ENCODE measurements at places on chromosomes 6 and 20. TPM values are rescaled to one million over a fixed set of nuclear protein-coding genes. Genes with fewer than 3 reads are reported as not detected.
A peak's percentile ranks its signal among the peaks of the same experiment; 100 is the strongest.

Gene KIAA1755
- polyA plus RNA-seq: 3.6 TPM

DNA sequence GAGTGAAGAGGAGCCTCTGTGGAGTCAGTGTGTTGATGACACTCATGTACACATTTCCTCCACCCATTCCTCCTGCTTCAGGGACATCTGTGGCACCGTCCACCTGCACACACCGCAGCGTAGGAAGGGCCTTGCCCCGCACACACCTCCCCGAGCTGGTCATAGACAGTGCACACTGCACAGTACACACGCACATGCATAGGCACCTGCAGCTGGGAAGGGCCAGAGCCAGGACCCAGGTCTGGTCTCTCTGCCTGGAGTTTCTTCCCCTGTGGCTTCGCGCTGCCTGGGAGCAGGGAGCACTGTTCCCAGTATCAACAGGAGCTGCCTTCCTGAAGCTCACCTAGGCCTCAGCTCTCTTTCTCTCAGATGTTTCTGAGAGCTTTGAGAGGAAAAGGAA, 340.5 kb downstream of the TAF4 start:
- no peak for DNase-seq

- DNase-seq: no peak
Measured at GRCh38 chr6:127182501-127182900, 64.0 kb downstream of the RSPO3 start.

GRCh38 chr6:119830494-119831295, 481.1 kb upstream of the MAN1A1 start:
- DNase-seq: peak; percentile 11

Gene HLA-DRB5
- polyA plus RNA-seq: 3.6 TPM

DNA sequence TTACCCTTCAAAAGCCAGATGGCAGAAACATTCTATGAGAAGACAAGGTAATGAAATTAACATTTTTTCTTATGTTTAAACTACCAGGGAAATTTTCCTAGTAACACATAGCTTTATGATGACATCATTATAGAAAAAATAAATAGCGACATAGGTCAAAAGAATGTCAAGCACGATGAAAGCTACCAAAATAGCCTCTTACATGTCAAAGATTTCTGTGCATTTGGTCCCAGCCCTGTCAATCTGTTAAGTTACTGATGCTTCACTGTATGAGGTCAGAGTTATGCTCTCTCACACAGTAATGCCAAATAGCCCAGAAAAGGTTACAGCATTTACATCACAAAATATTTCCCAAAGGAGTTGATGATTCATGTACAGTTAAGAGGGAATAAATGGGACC, 199.8 kb upstream of the DEFB112 start:
- peak; percentile 12 for DNase-seq

GRCh38 chr6:99619409-99619762, 12.8 kb downstream of the PRDM13 start:
- DNase-seq: no peak

DNA sequence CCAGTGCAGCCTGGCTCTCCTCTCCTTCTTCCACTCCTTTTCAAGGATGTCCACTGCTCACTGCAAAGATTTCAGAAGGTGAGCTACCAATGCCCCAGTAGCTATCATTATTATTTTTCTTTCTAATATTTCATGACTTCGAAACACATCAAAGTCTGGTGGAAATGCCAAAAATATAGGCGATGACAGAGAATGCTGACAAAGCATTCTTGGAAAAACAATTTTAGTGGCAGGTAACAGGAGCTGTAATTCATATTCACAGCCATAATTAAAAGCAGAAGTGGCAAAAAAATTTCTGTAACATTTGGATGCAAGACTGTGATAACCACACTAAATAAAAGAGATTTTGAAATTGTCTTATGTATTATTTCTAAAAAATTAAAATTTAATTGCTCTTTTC, 133.6 kb downstream of the RALGAPA2 start:
- no peak for DNase-seq

GRCh38 chr20:10263385-10264165, 44.9 kb downstream of the SNAP25 start:
- DNase-seq: no peak

- no peak for DNase-seq
Measured at GRCh38 chr6:25027221-25027916, 91.6 kb upstream of the RIPOR2 start.

DNA sequence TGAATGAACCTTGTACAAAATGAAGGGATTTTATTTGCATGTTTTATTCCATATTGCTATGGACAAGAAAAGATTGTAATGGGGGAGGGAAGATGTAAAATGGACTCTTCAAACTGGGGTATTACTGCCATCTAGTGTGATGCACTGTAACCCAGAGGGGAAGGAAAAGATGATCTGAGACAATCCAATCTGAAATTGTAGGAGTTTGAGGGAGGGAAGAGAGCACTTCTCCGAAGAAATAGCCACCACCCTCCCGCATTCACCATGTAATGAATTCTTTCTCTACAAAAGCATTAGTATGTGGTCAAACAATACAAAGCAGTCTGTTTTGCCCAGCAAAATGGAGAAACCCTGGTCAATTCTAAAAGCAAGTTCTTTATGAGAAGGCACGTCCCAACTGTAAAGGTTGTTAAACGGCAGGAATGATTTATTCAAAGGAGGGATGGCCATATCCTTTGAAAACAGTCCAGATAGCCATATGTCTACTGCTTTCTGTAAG, 679.5 kb upstream of the NRSN1 start:
- DNase-seq: no peak

DNA sequence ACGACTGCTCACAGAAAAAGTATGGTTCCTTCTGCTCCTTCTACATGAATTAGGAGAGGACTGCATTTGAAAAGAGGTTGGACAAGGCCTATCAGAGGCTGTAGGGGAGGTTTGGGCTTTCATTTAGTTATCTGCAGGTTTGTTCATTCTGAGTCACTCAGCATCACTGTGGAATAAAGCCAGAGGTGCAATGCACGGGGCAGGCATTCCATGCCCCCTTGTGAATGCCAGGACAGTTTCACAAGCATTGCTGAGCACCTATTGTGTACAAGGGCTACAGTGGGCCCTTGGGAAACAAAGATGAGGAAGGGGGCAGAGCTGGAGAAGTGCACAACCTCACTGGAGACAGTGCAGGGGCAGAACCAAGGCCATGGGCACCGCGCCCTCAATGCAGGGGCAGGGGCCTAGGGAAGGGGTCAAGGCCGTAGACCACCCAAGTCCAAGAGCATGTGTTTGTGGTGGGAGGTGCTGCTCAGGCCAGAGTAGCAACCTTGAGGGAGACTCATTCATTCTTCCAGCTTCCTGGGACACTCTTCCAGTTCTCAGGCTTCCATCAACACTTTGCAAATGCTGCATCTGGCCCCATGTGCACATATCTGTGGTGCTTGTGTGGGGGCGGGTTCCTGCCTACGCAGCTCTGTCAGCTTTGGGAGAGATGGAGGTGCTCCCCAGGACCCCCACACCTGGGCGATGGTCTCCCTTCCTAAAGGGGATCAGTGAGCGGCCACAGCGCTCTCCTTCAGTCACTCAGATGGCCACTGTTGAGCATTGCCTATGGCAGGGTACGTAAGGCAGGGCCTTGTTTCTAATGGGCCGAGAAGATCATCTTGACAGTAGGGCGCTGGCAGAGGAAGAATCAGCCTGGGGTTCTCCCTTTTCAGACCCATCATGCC, 204.5 kb downstream of the SYNDIG1 start:
- DNase-seq: no peak

Gene TUBB1
- not detected for polyA plus RNA-seq

GRCh38 chr20:51092338-51092737, 69.4 kb upstream of the KCNG1 start:
- DNase-seq: no peak

- DNase-seq: no peak
Measured at GRCh38 chr6:71533939-71534379, 245.3 kb downstream of the OGFRL1 start.

GRCh38 chr6:117276778-117277316, 11.5 kb downstream of the VGLL2 start:
- DNase-seq: no peak

- DNase-seq: no peak
Measured at GRCh38 chr20:35849706-35850105, 77.9 kb downstream of the PHF20 start.

Gene HLA-DQB1
- polyA plus RNA-seq: 31.8 TPM

GRCh38 chr20:16974855-16975162, 226.7 kb downstream of the OTOR start:
- no peak for DNase-seq

GRCh38 chr6:132948889-132949288, 134.5 kb downstream of the RPS12 start:
- DNase-seq: no peak

Gene ADGRG6
- polyA plus RNA-seq: 4.6 TPM

Gene COL9A3
- 2.4 TPM for polyA plus RNA-seq

GRCh38 chr6:136897071-136897470, 25.0 kb upstream of the SLC35D3 start:
- DNase-seq: no peak

GRCh38 chr20:47319517-47320252, 36.8 kb downstream of the ZMYND8 start:
- peak; percentile 96 for DNase-seq

Gene CTAGE9
- not detected for polyA plus RNA-seq

DNA sequence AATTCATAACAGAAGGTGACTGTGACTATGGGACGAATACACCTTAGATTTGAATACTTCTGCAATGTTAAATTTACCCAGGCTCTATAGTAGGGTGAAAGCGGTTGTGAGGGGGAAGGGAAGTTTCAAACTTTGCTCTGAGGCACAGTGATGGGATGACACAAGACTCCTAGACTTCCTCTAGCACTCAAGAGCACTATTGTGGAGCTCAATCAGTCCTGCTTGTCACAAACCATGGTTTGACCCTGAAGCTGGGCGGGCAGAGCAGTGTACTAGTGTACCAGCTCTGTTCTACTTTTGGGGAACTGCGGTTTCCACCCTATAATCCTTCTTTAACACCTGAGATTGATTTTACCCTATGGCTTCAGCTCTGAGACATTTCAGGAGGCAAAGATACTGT, 17.1 kb downstream of the TRIM27 start:
- DNase-seq: no peak

DNA sequence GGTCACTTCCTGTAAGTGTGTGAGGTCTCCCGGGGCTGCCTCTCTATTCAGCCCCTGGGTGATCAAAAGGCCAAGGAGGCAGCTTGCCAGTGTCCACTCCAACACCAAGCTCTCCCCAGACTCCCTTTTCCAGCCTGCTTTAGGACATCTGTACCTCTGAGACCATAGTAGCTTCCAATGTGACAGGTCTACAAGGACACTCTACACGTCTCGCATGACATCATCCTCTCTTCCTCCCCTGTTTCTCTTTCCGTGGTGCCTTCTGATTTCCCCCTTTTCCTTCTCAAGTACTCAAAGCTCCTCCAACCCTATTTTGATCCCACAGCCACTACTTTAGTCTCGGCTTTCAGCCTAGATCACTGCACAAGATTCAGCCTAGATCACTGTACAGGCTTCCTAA, 26.4 kb downstream of the HLA-F start:
- no peak for DNase-seq

Gene MRAP2
- polyA plus RNA-seq: 2.6 TPM

GRCh38 chr6:63571361-63572043, 778 bp upstream of the LOC128125822 start:
- DNase-seq: peak; percentile 84

DNA sequence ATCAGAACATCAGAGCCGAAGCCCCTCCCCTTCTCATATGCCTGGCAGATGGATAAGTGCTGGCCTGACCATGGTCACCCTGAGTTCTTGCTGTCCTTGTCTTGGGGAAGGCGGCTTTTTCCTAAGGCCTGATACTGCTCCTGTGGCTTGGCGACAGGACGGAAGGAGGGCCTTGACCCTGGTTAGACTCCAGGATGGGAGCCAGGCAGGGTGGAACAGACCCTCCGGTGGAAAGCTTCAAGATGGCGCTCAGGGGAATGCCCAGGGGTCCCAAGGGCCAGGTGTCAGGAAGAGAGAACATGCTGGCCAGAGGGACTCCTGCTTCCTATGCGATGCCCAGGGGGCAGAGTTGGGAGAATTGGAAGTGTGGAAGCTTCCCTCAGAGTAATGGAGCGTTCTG, 29.6 kb downstream of the ADA start:
- DNase-seq: no peak

Gene STMND1
- polyA plus RNA-seq: not detected

DNA sequence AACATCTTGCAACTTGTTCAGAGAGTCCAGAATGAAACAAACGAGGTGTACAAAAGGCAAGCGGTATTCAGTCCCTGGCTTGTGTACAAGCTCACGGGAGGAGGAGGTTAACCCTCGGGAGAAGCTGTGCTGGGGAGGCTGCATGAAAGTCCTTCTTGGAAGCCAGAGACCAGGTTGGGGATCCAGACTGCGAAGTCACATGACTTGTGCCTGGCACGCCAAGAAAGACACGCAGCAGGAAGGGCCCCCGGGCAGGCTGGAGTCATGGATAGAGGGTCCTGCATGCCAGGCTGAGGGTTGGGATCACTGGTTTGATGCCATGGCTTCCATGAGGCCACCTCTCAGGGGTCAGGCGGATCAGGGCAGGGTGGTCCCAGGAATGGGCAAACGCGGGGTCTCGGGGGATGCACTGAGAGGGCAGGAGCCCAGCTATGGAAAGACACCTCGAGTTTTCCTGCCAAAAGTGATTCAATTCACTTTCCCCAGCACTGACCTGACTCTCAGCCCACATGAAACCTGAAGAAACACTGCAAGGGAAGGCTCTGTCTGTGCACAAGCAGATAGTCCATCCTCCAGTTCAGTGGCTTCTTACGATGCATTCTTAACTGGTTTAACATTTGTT, 79.4 kb downstream of the DLL1 start:
- no peak for DNase-seq

DNA sequence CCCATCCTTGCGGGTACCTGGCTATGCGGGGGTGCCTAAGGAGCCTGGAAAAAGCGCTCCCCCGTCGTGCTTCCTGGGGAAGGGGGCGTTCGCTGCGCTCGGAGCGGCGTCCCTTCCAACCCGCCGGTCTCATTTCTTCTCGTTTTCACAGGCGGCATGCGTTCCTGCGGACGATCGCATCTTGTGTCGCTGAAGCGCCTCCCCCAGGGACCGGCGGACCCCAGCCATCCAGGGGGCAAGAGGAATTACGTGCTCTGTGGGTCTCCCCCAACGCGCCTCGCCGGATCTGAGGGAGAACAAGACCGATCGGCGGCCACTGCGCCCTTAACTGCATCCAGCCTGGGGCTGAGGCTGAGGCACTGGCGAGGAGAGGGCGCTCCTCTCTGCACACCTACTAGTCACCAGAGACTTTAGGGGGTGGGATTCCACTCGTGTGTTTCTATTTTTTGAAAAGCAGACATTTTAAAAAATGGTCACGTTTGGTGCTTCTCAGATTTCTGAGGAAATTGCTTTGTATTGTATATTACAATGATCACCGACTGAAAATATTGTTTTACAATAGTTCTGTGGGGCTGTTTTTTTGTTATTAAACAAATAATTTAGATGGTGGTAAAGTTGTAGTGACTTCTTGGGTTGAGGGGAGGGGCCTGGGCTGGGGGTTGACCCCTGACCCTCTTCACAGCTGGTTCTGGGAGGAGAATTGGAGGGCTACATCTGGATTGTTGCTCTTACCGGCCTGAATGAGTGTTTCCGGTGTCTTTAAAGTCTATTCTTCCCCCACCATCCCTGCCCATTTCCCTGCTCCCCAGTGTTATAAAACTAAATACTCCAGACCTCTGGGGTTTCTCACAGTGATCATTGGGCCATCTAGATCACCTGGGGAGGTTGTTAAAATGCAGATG, 1.1 kb downstream of the ID1 start:
- peak; percentile 66 for DNase-seq

Gene HIVEP1
- 3.5 TPM for polyA plus RNA-seq

- DNase-seq: no peak
Measured at GRCh38 chr6:110102411-110102810, 77.1 kb downstream of the WASF1 start.

Data from stomach (tissue), 19 donors.